ENCODE measurements at places on chromosomes 5 and 9.

- no peak for DNase-seq
These were observed 34.6 kb upstream of the PHF2 start for GRCh38 chr9:93541581-93542349.

- no peak for DNase-seq
These were observed 42.9 kb upstream of the TDRD7 start for GRCh38 chr9:97368964-97369363.

GRCh38 chr9:118108971-118109370 is 404.8 kb downstream of the TLR4 start:
- DNase-seq: no peak

GRCh38 chr5:113514289-113514635 is 768 bp downstream of the YTHDC2 start:
- no peak for DNase-seq
